ENCODE measurements at places on chromosomes 2 and 18. TPM values are rescaled to one million over a fixed set of nuclear protein-coding genes. Genes with fewer than 3 reads are reported as not detected.

STARD6 gene
- total RNA-seq: not detected

LDLRAD4 gene
- total RNA-seq: 30.2 TPM

POMC gene
- total RNA-seq: 3.2 TPM

- DNase-seq: no peak
- H3K4me1 ChIP-seq: no peaks in the 10 kb centered on the region
- H3K36me3 ChIP-seq: no peaks in the 10 kb centered on the region
- no peaks in the 10 kb centered on the region for H3K27me3 ChIP-seq
- H3K4me3 ChIP-seq: no peak overlapping the region
Observed at GRCh38 chr18:23415515-23415914, 37.6 kb upstream of the RIOK3 start.

DNA sequence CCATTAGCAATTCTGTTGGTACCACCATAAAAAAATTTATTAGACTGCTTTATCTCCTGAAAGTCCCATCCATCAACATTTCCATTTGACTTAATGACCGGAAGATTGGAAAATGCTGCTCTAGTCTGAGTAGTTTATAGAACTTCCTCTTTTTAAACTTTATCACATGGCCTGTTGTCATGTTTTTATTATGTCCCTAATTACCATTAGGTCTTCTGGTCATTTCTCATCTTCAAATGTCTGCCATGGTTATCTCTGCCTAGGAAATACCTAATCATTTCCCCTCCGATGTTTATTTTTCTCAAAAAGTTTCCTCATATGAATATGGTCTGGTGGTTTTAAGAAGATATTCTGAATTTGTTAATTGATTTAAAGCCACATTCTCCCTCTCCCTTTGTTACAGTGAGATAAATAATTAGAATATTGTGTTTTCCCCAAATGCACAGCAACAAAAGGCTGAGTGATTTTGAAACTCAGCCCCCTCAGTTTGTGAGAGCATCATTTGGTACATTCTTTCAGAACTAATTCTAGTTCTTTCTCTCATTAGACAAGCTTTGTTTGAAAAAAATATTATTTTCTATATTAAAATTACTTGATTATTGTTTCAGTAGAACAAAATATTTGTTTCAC is 317.1 kb upstream of the ST6GAL2 start:
- DNase-seq: no peak
- H3K27ac ChIP-seq: no peak overlapping the region
- H3K4me1 ChIP-seq: no peaks in the 10 kb centered on the region
- H3K4me3 ChIP-seq: no peak overlapping the region
- no peaks in the 10 kb centered on the region for H3K27me3 ChIP-seq
- no peaks in the 10 kb centered on the region for H3K36me3 ChIP-seq

GRCh38 chr2:8408560-8409460 is 273.0 kb upstream of the ID2 start:
- H3K4me1 ChIP-seq: peaks cover 4% of the 10 kb centered on the region
- H3K27ac ChIP-seq: no peak overlapping the region
- H3K4me3 ChIP-seq: no peak overlapping the region
- DNase-seq: no peak

DNA sequence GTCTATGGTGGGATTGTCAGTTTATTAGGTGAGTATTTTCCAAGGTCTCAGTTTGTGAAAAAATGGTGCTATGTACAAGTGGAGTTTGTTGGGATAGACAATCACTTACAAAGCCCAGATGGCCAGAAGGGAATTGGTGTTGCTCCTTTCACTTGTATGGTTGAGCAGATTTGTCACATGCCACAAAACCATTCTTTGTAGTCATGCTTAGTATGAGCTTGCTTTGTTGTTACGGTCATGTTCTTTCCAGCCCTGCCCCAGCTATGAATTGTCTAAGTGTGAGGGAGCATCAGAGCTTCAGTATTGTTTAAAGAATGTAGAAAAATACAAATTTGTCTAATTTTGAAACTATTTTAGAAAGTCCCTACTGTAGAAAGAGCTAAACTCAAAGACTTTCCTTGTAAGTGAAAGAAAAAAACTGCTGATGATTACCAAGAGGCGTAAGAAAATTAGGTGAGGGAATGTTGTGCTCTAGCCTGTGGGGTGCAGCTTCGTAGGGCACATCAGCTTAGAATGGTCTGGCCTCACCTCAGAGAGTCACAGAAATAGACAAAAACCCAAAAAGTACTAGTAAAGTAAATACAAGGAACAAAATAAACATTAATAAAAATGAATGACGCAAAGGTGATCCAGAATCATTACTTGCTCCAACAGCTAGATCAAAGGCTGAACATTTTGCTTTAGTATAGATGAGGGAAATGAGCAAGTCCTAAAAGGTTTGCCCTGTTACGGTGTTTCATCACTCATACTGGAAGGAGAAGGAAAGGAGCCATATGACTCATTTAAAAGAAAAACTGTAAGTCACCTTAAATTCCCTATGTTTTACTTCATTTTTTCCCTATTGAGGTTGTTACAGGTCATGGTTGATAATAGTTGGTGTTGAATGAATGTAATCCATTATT is 9.2 kb downstream of the TGIF1 start:
- no peaks in the 10 kb centered on the region for H3K27me3 ChIP-seq
- H3K4me1 ChIP-seq: peaks cover 9% of the 10 kb centered on the region
- H3K4me3 ChIP-seq: no peak overlapping the region
- DNase-seq: no peak
- H3K27ac ChIP-seq: no peak overlapping the region

DNA sequence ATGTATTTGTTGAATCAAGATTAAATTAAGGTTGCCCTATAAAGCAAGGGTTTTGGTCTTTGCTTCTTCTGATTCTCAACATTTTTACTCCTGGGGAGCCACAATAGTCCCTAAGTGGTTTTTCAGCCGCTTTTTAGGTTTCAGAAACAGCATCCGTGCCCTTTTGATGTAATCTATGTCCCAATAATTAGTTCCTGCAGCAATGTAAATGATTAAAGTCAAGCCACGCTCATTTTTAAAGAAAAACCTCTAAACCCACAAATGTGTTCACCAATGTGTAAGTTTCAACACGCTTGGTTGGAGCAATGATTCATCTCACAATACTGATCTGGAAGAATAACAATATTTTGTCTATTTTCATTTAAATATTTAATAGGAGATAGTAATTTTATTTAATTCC is 5.6 kb downstream of the ARL4C start:
- H3K4me1 ChIP-seq: no peaks in the 10 kb centered on the region
- no peak overlapping the region for H3K27ac ChIP-seq
- no peaks in the 10 kb centered on the region for H3K27me3 ChIP-seq
- no peak for DNase-seq
- no peaks in the 10 kb centered on the region for H3K36me3 ChIP-seq

- DNase-seq: no peak
- H3K27ac ChIP-seq: no peak overlapping the region
- no peaks in the 10 kb centered on the region for H3K27me3 ChIP-seq
- no peak overlapping the region for H3K4me3 ChIP-seq
- no peaks in the 10 kb centered on the region for H3K4me1 ChIP-seq
- H3K36me3 ChIP-seq: no peaks in the 10 kb centered on the region
Observed at GRCh38 chr2:58109481-58109880, 62.9 kb downstream of the VRK2 start.

GRCh38 chr2:17386771-17387170 is 131.5 kb downstream of the RAD51AP2 start:
- H3K36me3 ChIP-seq: no peaks in the 10 kb centered on the region
- H3K27ac ChIP-seq: no peak overlapping the region
- H3K27me3 ChIP-seq: no peaks in the 10 kb centered on the region
- H3K4me1 ChIP-seq: no peaks in the 10 kb centered on the region
- no peak for DNase-seq

DNA sequence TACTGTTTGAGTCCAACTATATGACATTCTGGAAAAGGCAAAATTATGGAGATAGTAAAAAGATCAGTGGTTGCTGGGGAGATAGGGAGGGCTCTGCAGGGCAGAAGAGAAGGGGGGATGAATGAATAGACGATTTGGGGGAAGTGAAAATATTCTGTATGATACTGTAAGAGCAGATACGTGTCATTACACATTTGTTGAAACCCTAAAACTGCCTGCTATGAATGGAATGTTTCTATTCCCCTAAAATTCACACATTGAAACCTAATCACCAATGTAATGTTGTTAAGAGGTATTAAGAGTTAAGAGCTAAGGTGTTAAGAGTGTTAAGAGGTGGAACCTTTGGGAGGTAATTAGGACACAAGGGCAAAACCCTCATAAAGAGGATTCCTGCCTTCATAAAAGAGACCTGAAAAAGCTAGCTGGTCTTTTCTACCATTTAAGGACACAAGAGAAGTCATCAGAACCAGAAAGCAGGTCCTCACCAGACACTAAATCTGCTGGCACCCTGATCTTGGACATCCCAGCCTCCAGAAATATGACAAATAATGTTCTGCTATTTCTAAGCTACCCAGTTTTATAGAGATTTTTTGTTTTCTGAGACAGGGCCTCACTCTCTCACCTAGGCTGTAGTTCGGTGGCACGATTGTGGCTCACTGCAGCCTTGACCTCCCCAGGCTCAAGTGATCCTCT is 76.2 kb downstream of the ATAD2B start:
- H3K27ac ChIP-seq: no peak overlapping the region
- no peaks in the 10 kb centered on the region for H3K4me1 ChIP-seq
- no peaks in the 10 kb centered on the region for H3K27me3 ChIP-seq
- DNase-seq: no peak
- H3K4me3 ChIP-seq: no peak overlapping the region

- no peak for DNase-seq
- H3K4me1 ChIP-seq: no peaks in the 10 kb centered on the region
- no peak overlapping the region for H3K4me3 ChIP-seq
- H3K27ac ChIP-seq: no peak overlapping the region
- no peaks in the 10 kb centered on the region for H3K27me3 ChIP-seq
Observed at GRCh38 chr2:137809837-137810236, 154.4 kb upstream of the HNMT start.

DNA sequence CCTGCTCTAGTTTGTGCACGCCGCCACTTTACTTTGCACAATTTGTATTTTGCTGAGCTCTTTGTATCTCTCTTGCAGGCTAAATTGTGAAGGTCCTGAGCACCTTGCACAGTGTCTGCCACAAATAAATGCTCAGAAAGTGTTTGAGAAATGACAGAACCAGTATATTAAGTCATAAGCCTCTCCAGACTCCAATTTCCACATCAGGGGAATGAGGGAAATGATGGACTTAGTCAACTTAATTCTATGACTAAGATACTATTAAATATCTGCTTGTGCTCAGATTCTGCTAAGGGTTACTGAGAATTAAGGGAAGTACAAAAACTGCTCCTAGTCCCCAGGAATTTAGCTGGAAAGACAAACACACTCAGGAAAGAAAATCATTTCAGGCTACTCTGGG is 239.1 kb upstream of the SLC14A2 start:
- H3K4me1 ChIP-seq: peaks cover 17% of the 10 kb centered on the region
- H3K4me3 ChIP-seq: no peak overlapping the region
- no peaks in the 10 kb centered on the region for H3K27me3 ChIP-seq
- DNase-seq: no peak
- H3K27ac ChIP-seq: no peak overlapping the region
- no peaks in the 10 kb centered on the region for H3K36me3 ChIP-seq

- no peaks in the 10 kb centered on the region for H3K27me3 ChIP-seq
- no peak for DNase-seq
- H3K4me3 ChIP-seq: no peak overlapping the region
- no peaks in the 10 kb centered on the region for H3K36me3 ChIP-seq
- no peaks in the 10 kb centered on the region for H3K4me1 ChIP-seq
Observed at GRCh38 chr2:79796641-79797040, 283.8 kb downstream of the CTNNA2 start.

GRCh38 chr18:75135158-75135725 is 73.7 kb downstream of the PTGR3 start:
- no peak overlapping the region for H3K4me3 ChIP-seq
- no peaks in the 10 kb centered on the region for H3K27me3 ChIP-seq
- H3K4me1 ChIP-seq: no peaks in the 10 kb centered on the region

DNA sequence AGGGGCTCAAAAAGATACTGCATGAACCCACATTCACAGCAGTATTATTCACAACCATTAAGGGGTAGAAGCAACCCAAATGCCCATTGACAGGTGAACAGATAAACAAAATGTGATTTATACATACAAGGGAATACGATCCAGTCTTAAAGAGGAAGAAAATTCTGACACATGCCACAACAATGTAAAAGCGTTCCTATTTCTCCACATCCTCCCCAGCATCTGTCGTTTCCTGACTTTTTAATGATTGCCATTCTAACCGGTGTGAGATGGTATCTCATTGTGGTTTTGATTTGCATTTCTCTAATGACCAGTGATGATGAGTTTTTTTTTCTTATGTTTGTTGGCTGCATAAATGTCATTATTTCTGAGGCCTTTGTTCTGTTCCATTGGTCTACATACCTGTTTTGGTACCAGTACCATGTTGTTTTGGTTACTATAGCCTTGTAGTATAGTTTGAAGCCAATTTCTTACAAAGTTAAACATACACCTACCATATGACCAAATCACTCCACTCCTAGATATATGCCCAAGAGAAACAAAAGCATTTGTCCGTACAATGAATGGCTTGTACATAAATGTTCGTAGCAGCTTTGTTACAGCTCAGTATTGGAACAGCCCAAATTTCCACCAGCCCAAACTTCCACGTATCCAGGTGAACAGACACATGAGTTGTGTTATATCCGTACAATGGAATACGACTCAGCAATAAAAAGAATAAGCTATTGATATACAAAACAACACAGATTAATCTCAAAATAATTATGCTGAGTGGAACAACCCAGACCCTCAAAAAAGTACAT is 85.1 kb downstream of the TMEM131 start:
- no peak overlapping the region for H3K4me3 ChIP-seq
- DNase-seq: no peak
- H3K4me1 ChIP-seq: peaks cover 13% of the 10 kb centered on the region
- H3K27ac ChIP-seq: no peak overlapping the region
- H3K36me3 ChIP-seq: peaks cover 19% of the 10 kb centered on the region
- no peaks in the 10 kb centered on the region for H3K27me3 ChIP-seq

All from lung (tissue), 17 donors.